ENCODE measurements at places on chromosomes 4 and X. TPM values are rescaled to one million over a fixed set of nuclear protein-coding genes. Genes with fewer than 3 reads are reported as not detected.

ZGRF1 gene
- 0.73 TPM for polyA plus RNA-seq

IBSP gene
- not detected for polyA plus RNA-seq

AKAP4 gene
- polyA plus RNA-seq = not detected

ETDB gene
- polyA plus RNA-seq = not detected

GRCh38 chr4:109177096-109177810, 125.2 kb downstream of the COL25A1 start:
- peak; percentile 37 for DNase-seq
- no peak overlapping the region for H3K4me3 ChIP-seq
- no peaks in the 10 kb centered on the region for H3K27me3 ChIP-seq
- no peaks in the 10 kb centered on the region for H3K4me1 ChIP-seq
- no peaks in the 10 kb centered on the region for H3K36me3 ChIP-seq

GRCh38 chr4:5824635-5825034, 68.3 kb downstream of the CRMP1 start:
- H3K36me3 ChIP-seq = peaks cover 26% of the 10 kb centered on the region
- H3K27ac ChIP-seq = no peak overlapping the region
- no peak overlapping the region for H3K4me3 ChIP-seq
- H3K27me3 ChIP-seq = no peaks in the 10 kb centered on the region
- no peak for DNase-seq

- H3K4me3 ChIP-seq = no peak overlapping the region
- DNase-seq = no peak
- no peaks in the 10 kb centered on the region for H3K27me3 ChIP-seq
- no peak overlapping the region for H3K27ac ChIP-seq
Observed at GRCh38 chr4:105092768-105093167, 53.9 kb upstream of the TET2 start.

- H3K4me3 ChIP-seq = no peak overlapping the region
- no peaks in the 10 kb centered on the region for H3K27me3 ChIP-seq
- H3K27ac ChIP-seq = no peak overlapping the region
- no peak for DNase-seq
- no peaks in the 10 kb centered on the region for H3K4me1 ChIP-seq
- H3K36me3 ChIP-seq = no peaks in the 10 kb centered on the region
Observed at GRCh38 chr4:159079074-159079473, 23.8 kb upstream of the RAPGEF2 start.

DNA sequence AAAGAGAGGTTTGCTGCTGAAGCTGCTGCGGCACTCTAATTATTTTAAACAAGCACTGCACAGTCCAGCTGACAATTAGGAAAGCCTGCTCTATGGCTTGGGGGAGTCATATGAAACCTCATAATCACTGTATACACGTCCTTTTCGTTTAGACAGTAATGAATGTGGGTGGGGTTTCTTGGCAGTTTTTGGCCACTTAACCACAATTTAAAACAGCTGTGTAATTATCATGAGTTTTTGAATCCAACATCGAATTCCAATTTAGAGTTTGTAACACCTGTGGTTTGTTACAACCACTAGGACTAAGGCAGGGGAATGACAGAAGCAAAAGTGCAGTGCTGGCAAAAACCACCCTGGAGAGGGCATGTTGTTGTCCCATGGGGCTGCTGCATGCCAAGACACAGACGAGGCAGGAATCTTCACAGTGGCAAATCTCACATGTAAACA, 99.5 kb downstream of the CXXC4 start:
- no peak overlapping the region for H3K4me3 ChIP-seq
- H3K4me1 ChIP-seq = no peaks in the 10 kb centered on the region
- H3K36me3 ChIP-seq = no peaks in the 10 kb centered on the region
- no peak overlapping the region for H3K27ac ChIP-seq
- H3K27me3 ChIP-seq = no peaks in the 10 kb centered on the region
- no peak for DNase-seq

DNA sequence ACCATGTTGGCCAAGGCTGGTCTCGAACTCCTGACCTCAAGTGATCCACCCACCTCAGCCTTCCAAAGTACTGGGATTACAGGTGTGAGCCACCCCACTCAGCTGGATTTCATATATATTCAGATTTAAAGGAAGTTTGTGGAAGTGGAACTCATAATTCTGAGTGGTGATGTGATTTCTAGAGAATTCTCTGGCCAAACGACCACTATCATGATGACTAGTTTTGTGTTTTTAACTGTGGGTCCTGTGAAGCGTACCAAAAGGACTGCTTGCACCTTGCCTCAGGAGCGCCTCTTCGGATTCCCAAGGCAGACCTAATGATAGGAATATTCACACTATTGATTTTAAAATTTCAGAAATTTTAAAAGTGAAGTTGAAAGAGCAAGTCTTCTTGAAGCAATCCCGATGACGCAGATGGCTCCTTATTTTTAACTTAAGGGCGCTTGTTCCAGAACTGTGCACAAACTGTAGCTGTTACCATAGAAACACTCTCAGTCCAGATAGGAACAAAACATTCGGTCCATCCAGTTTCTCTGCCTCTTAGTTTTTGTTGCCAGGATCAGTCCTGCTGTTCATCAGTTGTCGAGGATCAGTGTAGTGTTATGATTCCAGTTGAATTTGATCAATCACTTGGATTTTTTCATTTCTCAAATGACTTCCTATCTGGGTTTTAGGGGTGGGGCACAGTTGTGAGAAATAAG, 51.7 kb upstream of the CLCN4 start:
- no peak overlapping the region for H3K4me3 ChIP-seq
- H3K36me3 ChIP-seq = no peaks in the 10 kb centered on the region
- H3K4me1 ChIP-seq = no peaks in the 10 kb centered on the region
- DNase-seq = no peak

DNA sequence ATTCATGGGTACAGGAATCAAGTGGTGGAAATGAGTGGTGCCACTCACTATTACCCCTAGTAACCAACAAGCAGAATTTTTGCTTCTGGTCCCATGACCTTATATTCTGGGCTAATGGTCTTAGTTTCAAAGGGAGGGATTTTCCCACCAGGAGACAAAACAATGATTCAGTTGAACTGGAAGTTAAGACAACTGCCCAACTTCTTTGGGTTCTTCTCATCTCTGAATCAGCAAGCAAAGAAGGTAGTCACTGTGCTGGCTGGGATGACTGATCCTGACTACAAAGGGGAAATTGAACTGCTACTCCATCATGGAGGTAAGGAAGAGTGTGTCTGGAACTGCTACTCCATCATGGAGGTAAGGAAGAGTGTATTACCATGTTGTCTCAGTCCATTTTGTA, 87.2 kb downstream of the IL13RA2 start:
- no peaks in the 10 kb centered on the region for H3K4me1 ChIP-seq
- H3K36me3 ChIP-seq = no peaks in the 10 kb centered on the region
- H3K4me3 ChIP-seq = no peak overlapping the region
- peaks cover 2% of the 10 kb centered on the region for H3K27me3 ChIP-seq
- no peak overlapping the region for H3K27ac ChIP-seq

DNA sequence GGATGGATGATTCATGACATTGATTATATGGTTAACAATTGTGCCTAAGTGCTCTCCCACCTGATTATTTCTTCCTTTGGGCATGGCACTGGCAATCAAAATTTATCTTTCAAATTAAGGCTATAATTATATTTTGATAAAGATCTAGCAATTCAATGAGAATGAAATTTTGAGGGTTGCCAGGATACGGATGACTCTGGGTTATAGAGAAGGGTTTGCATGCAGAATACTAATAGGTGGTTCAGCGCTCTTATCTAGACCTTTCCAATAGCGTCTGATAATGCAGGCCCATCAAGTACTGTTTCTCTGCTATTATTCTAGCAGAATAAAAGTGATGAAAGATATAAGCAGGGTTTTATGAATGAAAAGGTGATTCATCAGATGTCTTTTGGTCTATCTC, 74.9 kb upstream of the SCML1 start:
- H3K27ac ChIP-seq = no peak overlapping the region
- no peak for DNase-seq
- H3K36me3 ChIP-seq = no peaks in the 10 kb centered on the region
- no peak overlapping the region for H3K4me3 ChIP-seq
- H3K4me1 ChIP-seq = no peaks in the 10 kb centered on the region
- H3K27me3 ChIP-seq = peaks cover 3% of the 10 kb centered on the region

GRCh38 chrX:99719140-99719539, 690.9 kb downstream of the PCDH19 start:
- H3K27me3 ChIP-seq = no peaks in the 10 kb centered on the region
- no peak for DNase-seq
- H3K4me1 ChIP-seq = no peaks in the 10 kb centered on the region
- no peak overlapping the region for H3K27ac ChIP-seq

DNA sequence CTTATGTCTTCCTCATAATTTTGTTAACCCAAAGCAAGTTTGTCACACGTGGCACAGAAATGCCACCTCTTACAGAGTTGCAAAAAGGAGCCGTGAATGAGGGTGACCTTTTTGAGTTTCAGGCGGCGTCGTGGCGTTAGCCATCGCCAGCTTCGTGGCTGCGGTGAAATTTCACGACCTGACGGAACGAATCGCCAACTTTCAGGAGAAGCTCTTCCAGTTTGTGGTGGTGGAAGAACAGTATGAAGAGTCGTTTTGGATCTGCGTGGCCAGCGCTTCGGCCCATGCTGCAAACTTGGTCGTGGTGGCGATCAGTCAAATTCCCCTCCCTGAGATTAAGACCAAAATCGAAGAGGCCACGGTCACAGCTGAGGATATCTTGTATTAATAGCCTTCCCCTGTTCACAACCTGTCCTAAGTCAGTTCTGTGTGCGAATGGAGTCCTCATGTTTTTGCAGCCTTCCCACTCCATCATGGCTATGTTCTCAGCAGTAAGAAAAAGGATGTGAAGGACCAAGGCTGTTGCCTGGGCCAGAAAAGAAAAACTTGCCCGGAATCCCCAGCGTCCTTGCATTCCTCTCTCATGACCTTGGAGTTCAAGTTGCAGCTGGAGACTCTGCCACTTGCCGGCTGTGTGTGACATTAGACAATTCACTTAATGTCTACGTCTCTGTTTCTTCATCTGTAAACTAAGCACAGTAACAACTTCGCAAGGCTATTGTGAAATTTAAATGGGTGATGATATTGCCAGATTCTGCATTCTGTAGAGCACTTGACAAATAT, 11.9 kb downstream of the CLRN2 start:
- no peak overlapping the region for H3K27ac ChIP-seq
- no peaks in the 10 kb centered on the region for H3K4me1 ChIP-seq
- no peak overlapping the region for H3K4me3 ChIP-seq
- peak; percentile 62 for DNase-seq
- no peaks in the 10 kb centered on the region for H3K27me3 ChIP-seq

GRCh38 chrX:24774650-24775049, 80.9 kb downstream of the POLA1 start:
- no peaks in the 10 kb centered on the region for H3K27me3 ChIP-seq
- no peaks in the 10 kb centered on the region for H3K36me3 ChIP-seq
- no peak overlapping the region for H3K4me3 ChIP-seq
- H3K27ac ChIP-seq = no peak overlapping the region
- H3K4me1 ChIP-seq = no peaks in the 10 kb centered on the region

GRCh38 chr4:160182727-160183126, 1079.8 kb downstream of the RAPGEF2 start:
- H3K36me3 ChIP-seq = no peaks in the 10 kb centered on the region
- H3K27me3 ChIP-seq = no peaks in the 10 kb centered on the region
- no peaks in the 10 kb centered on the region for H3K4me1 ChIP-seq
- H3K4me3 ChIP-seq = no peak overlapping the region
- no peak for DNase-seq
- no peak overlapping the region for H3K27ac ChIP-seq

DNA sequence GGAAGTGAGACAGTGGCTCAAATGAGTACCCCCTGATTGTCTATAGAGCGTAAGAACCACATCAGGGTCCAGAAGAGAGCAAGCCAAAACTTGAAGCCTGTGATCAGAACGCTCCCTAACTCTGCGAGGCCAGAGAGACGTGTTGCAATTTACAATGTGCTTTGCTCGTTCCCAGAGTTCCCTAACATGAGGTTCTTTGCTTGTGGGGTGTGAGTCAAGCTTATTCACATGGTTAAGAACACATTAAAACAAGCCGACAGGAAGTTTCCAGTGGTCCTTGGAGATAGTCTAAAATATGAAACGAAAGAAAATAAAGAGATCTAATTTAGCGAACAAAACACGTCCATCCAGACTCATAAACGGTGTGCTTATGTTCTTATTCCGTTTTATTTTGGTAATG, 702.3 kb downstream of the TRIML1 start:
- no peak overlapping the region for H3K4me3 ChIP-seq
- no peaks in the 10 kb centered on the region for H3K36me3 ChIP-seq
- no peaks in the 10 kb centered on the region for H3K4me1 ChIP-seq
- no peak for DNase-seq

GRCh38 chr4:14726441-14726840, 275.8 kb upstream of the CPEB2 start:
- H3K27me3 ChIP-seq = no peaks in the 10 kb centered on the region
- H3K4me1 ChIP-seq = no peaks in the 10 kb centered on the region
- H3K36me3 ChIP-seq = no peaks in the 10 kb centered on the region

- DNase-seq = no peak
- H3K36me3 ChIP-seq = no peaks in the 10 kb centered on the region
- H3K4me1 ChIP-seq = no peaks in the 10 kb centered on the region
Observed at GRCh38 chr4:134787315-134787714, 585.7 kb upstream of the PABPC4L start.

DNA sequence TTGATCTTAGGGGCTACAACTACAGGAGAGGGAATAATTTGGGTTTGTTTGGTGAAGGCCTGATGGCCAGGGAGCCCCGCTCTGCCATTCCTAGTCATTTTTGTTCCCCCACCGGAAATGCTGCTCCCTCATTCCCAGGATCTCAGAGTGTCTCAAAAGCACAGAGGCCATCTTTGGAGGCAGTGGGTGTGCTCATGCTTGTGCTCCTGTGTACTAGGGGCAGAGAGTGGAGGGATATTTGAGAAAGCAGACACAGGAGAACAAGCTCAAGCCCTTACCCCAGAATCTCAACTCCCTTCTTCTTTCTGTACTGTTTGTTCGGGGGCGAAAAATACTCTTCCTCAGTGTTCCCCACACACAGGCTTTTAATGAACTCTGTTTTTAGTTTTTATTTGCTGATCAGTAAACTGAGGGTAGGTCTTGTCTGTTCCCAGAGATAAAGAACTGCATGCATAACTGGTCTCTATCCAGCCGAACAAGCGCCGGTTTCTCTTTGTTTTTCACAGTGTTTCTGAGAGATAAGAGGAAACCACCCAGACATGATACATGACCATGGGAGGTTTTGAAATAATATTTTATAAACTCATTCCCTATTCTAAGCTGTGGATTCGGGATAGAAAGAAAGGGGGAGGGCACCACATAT, 32.9 kb upstream of the XK start:
- H3K4me3 ChIP-seq = no peak overlapping the region
- H3K27me3 ChIP-seq = peaks cover 3% of the 10 kb centered on the region
- no peaks in the 10 kb centered on the region for H3K36me3 ChIP-seq
- DNase-seq = no peak

DNA sequence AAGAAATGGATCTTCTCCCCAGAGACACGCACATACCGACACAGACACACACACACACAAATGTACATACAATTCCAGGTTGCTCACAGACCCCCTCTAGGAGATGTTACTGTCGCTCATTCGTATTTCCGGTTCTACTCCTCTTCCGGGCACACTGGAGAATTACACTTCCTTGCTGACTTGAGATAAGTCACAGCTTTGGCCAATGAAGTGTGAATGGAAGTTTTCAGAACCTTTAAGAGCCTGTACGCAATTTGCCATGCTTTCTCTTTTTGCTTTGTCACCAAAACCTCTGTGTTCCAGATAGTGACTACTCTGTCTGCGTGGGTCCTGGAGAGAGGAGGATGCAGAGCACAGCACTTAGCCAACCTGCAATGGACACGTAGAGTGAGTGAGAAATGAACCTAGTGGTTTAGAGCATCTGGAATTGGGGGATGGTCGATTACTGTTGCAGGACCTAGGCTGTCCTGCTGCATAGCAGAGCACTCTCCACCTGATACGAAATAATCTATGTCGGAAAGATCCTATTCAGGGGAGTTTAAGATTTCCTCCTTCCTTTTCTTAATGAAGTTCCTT, 239.5 kb upstream of the TET2 start:
- H3K27me3 ChIP-seq = no peaks in the 10 kb centered on the region
- DNase-seq = no peak
- H3K4me3 ChIP-seq = no peak overlapping the region
- no peaks in the 10 kb centered on the region for H3K36me3 ChIP-seq

Measured in kidney (tissue), 22 donors.